ENCODE measurements at places on chromosomes 5 and 9.

GRCh38 chr5:52077941-52078815 is 694.9 kb downstream of the ISL1 start:
- no peak for ATAC-seq

GRCh38 chr5:1804001-1804690 is 2.9 kb downstream of the NDUFS6 start:
- no peak for ATAC-seq

- ATAC-seq, result no peak
These were observed 13.3 kb downstream of the FOXE1 start for GRCh38 chr9:97866300-97866699.

- ATAC-seq, result no peak
These were observed 30.9 kb downstream of the SEMA5A start for GRCh38 chr5:9514968-9515367.

DNA sequence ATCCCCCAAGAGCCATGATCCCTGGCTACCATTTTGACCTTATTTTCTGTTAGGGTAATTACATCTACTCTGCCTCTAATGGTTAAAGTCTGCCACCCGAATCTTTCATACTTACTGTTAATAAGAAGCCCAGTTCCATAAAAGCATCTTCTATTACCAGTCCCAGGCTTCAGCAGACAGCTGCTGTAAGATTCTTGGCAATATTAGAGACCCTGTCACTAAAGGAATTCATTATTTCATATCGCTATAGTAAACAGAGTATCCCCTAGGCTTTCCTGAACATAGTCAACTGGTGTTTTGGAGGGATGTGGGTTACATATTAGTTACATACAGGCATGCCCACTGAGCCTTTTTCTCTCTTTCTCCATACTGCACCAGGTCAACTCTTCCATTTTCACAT is 608.7 kb upstream of the SEMA6A start:
- no peak for ATAC-seq

GRCh38 chr9:82144803-82145202 is 156.2 kb downstream of the SPATA31D1 start:
- no peak for ATAC-seq

DNA sequence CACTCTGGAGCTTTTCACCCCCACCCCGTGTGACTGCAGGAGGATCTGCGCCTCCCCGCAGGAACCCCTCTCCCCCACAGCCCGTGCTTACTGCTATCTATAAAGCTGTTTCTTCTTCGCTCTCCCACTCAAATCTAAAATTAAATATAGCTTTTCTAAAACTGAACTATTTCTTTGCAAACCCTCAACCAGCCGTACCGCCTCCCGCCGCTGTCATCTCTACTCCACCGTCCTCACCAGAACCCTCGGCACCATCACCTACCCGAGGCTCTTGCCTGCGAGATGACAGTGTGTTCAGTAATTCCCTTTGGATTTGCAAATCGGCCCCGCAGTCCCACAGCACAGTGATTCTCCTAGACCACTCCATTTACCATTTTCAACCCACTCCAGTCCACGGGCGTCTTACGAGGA is 13.6 kb downstream of the LPCAT1 start:
- ATAC-seq, result no peak

GRCh38 chr9:89448821-89449220 is 49.1 kb downstream of the SEMA4D start:
- no peak for ATAC-seq

- no peak for ATAC-seq
These were observed 8.0 kb downstream of the PDGFRB start for GRCh38 chr5:150147670-150148069.
